ENCODE measurements at places on chromosomes 7 and 10. TPM values are rescaled to one million over a fixed set of nuclear protein-coding genes. Genes with fewer than 3 reads are reported as not detected.

The LIPN gene
- not detected for total RNA-seq

The POLR2J2 gene
- total RNA-seq = 3.7 TPM

The IFRD1 gene
- total RNA-seq = 107 TPM

The PCDH15 gene
- total RNA-seq = not detected

The NAT16 gene
- total RNA-seq = not detected

The ELN gene
- total RNA-seq = 82.6 TPM

The DOCK1 gene
- total RNA-seq = 68.6 TPM

The NPY4R2 gene
- total RNA-seq = not detected

The CACNB2 gene
- total RNA-seq = 0.20 TPM

The CYP2C19 gene
- not detected for total RNA-seq

The IQUB gene
- 0.85 TPM for total RNA-seq

The STEAP1 gene
- total RNA-seq = 62.2 TPM

The ITIH5 gene
- total RNA-seq = 3.6 TPM

The PDE1C gene
- 89.5 TPM for total RNA-seq

The EBF3 gene
- 1.6 TPM for total RNA-seq

The HPSE2 gene
- not detected for total RNA-seq

The CFAP46 gene
- total RNA-seq = 0.20 TPM

The MKX gene
- total RNA-seq = not detected

The SORCS1 gene
- not detected for total RNA-seq

The HMX3 gene
- total RNA-seq = not detected

The SLC18A3 gene
- total RNA-seq = not detected

The CSGALNACT2 gene
- 34.5 TPM for total RNA-seq

The MRC1 gene
- under 0.01 TPM for total RNA-seq

The ATOH7 gene
- total RNA-seq = not detected

The CYP26C1 gene
- total RNA-seq = 0.07 TPM

The CUBN gene
- 3.4 TPM for total RNA-seq

The TMEM273 gene
- 0.13 TPM for total RNA-seq

The C10orf67 gene
- not detected for total RNA-seq

The ERVW-1 gene
- not detected for total RNA-seq

The FGL2 gene
- total RNA-seq = 86.5 TPM

The DNAJB6 gene
- total RNA-seq = 78.2 TPM

The NCF1 gene
- total RNA-seq = not detected

The AKR1C1 gene
- total RNA-seq = 79.3 TPM

The TSPAN33 gene
- total RNA-seq = 0.53 TPM

The TUBB8 gene
- not detected for total RNA-seq

The OR2F2 gene
- not detected for total RNA-seq
